ENCODE measurements at places on chromosomes 3 and 15. TPM values are rescaled to one million over a fixed set of nuclear protein-coding genes. Genes with fewer than 3 reads are reported as not detected.

CDCP1 gene
- 3.4 TPM for total RNA-seq

EIF2A gene
- 173 TPM for total RNA-seq

DNA sequence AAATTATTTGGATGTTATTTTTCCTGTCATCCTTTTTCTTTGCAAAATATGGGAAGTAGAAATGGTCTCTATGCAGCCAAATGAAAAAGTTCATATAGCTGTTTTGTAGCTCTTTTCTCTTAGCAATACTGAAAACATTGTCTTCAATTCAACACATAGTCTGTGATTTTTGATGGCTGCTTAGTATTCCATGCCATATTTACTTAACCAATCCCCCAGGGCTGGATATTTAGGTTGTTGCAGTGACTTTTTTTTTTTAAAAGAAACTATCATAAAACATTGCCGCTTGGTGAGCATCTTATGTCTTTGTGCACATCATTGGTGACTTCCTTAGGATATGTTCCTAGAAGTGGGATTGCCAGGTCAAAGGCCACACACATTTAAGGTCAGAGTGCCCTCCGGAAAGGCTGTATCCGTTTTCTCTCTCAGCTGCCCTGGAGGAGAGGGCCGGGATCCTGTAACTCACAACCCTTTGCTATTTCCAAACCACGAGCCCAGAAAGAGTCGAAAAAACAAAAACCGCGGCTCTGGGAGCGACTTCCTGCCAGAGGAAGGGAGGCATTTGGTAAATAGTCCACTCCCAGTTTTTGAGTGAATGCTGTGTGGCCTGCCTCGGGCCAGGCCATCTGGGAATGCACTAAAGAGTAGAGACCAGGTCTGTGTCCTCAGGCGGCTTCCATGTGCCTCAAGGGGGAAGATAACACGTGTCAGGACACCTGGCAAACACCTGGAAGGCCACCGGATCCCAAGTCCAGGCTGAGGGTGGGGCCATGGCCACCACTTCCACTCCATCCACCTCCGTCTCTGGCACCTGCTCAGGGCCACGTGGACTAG lies 41.9 kb downstream of the SMAD6 start:
- no peaks in the 10 kb centered on the region for H3K27me3 ChIP-seq
- no peak for DNase-seq
- H3K4me1 ChIP-seq: peaks cover 43% of the 10 kb centered on the region
- peak overlapping the region; percentile 24 for H3K27ac ChIP-seq
- no peaks in the 10 kb centered on the region for H3K36me3 ChIP-seq

USP13 gene
- total RNA-seq: 8.2 TPM

CGNL1 gene
- 33.5 TPM for total RNA-seq

DNA sequence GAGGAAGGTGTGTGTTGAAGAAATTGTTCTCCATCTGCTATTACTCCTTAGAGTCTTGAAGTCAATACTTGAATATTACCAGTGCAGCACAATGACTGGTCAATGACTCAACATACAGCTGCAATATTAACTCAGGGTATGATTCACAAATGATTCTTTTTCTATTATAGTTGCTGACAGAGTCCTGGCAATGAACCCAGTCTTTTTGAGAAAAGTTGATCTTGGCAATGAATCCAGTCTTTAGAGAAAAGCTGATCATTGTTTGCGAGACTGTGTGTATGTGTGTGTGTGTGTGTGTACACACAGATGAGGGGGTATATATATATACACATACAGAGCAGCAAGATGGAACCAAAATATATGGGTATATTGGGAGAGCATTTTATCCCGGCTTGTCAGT lies 315.1 kb downstream of the ZNF385D start:
- H3K4me3 ChIP-seq: no peak overlapping the region
- peaks cover 18% of the 10 kb centered on the region for H3K4me1 ChIP-seq
- DNase-seq: peak; percentile 19
- H3K27ac ChIP-seq: no peak overlapping the region

GRCh38 chr3:17672506-17672905 lies 69.9 kb downstream of the TBC1D5 start:
- H3K4me3 ChIP-seq: no peak overlapping the region
- no peak for DNase-seq
- H3K36me3 ChIP-seq: no peaks in the 10 kb centered on the region
- H3K27ac ChIP-seq: no peak overlapping the region
- no peaks in the 10 kb centered on the region for H3K27me3 ChIP-seq

- no peak overlapping the region for H3K27ac ChIP-seq
- H3K27me3 ChIP-seq: no peaks in the 10 kb centered on the region
- no peak for DNase-seq
- H3K4me1 ChIP-seq: no peaks in the 10 kb centered on the region
Measured at GRCh38 chr3:97655971-97656370, 108.6 kb upstream of the ARL6 start.

Data from thoracic aorta (tissue), 2 donors.